Mesendoderm (in vitro differentiated cells): ENCODE measurements at places on chromosomes 13 and 19.

DNA sequence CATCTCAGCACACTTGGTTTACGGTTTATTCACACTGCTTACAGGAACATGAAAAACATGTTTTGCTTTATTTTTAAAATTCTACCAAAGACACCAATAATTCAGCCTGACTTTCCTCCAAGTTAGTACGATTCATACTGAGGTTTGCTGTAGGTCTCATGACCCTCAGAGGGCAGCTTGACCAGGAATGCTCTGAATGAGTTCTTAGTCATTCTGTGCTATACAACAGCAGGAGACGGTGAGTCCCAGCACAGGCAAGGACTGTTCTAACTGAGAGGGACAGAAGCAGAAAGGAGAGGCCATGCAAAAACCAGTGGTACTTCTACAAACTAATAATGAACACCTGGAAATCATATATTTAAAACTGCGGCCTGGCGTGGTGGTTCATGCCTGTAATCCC lies 6.4 kb downstream of the GRTP1 start:
- no peak for DNase-seq

DNA sequence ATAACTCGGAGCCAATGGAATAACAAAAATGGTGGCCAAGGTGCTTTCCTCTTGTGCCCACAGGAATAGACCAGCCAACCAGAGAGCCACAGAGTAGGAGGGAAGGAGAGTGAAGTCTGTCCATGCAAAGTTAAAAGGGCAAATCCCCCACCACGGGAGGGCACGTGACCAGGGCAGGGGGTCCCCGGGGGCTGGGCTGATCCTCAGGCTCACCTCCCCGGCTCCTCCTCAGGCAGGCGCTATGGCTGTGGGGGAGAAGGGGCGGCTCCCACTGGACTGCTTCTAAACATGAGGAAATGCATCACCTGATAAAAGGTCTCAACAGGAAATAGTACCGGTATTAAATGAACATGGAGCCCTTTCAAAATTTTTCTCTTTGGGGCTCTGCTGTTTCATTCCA lies 73.2 kb upstream of the SLC15A1 start:
- DNase-seq = peak; percentile 22

- DNase-seq = peak; percentile 48
Observed at GRCh38 chr13:72638059-72638815, 89.2 kb downstream of the MZT1 start.

DNA sequence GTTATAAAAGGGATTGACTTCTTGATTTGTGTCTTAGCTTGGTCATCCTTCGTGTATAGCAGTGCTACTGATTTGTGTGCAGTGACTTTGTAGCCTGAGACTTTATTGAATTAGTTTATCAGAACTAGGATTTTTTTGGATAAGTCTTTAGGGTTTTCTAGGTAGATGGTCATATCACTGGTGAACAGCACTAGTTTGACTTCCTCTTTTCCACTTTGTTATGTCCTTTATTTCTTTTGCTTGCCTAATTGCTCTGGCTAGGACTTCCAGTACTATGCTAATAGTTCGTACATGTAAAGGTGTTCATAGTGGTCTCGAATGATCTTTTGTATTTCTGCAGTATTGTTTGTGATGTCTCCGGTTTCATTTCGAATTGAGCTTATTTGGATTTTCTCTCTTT lies 145.4 kb downstream of the DNAJC3 start:
- DNase-seq = no peak

DNA sequence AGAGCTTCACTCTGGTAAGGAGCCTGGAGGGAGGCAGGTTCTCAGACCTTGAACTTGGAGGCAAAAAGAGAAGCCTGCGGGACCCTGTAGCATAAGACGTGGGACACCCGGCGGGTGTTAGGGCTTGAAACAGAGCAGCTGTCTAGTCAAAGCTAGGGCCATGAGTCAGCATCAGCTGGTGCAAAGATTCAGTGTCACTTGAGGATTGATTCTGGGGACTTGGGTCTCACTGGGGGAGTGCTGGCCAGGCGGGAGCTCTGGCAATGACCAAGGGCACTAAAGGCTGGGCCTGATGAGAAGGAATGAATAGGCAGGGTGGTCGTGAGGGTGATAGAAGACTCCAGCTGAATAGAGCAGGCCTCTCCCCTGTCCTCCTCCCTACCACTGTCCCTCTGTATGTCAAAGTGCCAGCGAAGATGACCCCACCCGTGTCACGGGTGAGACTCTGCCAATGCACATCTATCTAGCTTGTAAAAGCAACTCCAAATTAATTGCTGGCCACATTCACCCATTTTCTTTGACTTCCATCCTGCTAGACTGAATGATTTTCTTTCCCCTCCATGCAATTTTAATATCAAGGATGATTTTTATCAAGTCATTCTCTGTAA lies 97.1 kb downstream of the MBNL2 start:
- no peak for DNase-seq

DNA sequence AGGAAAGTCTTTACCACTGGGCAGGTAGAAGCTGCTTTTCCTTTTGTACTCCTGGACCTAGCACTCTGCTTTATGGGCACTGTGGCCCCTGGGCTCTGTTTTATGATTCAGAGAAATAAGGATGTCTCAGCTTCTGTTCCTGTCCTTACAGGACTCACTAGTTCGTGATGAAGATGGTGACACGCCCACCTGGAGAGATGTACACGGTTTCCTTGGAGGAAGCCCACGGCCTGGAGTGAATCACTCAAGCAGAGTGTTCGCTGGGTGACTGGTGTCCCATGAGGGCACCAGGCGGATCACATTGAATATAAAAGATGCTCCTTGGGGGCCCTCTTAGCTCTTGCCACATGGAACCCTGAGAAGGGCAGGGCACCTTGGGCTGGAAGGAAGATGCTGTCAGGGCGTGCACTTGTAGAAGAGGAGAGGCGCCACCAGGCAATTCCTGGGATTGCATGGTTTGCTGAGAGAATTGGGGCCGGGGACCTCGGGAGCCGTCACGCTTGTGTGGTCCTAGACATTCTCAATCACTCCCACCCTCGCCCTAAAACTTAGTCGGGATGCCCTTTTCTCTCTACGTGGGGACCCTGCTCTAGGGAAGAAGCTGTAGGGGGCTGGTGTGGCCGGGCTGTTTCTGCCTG lies 202.6 kb downstream of the TSHZ3 start:
- DNase-seq = no peak

DNA sequence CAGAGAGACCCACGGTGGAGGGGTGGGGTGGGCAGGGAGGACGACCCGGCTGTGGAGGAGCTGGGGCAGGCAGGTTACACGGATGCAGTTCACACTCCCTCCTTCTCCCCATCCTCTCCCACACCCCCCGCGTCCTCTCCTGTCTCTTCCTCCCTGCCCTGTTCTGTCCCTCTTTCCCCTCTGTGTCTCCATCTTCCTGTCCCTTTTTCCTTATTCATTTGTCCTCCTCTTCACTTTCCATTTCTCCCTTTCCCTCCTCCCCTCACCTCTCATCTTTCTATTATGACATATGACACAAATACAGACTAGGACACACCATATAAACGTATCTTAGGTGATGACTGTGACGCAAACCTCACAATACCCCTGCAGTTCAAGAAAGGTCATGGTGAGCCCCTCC lies 96.6 kb downstream of the SCGB2B2 start:
- DNase-seq = no peak

GRCh38 chr13:42803563-42804204 lies 22.3 kb downstream of the FAM216B start:
- DNase-seq = no peak

GRCh38 chr13:48156466-48156865 lies 61.6 kb upstream of the MED4 start:
- DNase-seq = peak; percentile 37

- DNase-seq = peak; percentile 71
Observed at GRCh38 chr13:61727767-61728166, 312.1 kb upstream of the PCDH20 start.

- DNase-seq = no peak
Observed at GRCh38 chr13:45228002-45228401, 27.2 kb upstream of the KCTD4 start.

DNA sequence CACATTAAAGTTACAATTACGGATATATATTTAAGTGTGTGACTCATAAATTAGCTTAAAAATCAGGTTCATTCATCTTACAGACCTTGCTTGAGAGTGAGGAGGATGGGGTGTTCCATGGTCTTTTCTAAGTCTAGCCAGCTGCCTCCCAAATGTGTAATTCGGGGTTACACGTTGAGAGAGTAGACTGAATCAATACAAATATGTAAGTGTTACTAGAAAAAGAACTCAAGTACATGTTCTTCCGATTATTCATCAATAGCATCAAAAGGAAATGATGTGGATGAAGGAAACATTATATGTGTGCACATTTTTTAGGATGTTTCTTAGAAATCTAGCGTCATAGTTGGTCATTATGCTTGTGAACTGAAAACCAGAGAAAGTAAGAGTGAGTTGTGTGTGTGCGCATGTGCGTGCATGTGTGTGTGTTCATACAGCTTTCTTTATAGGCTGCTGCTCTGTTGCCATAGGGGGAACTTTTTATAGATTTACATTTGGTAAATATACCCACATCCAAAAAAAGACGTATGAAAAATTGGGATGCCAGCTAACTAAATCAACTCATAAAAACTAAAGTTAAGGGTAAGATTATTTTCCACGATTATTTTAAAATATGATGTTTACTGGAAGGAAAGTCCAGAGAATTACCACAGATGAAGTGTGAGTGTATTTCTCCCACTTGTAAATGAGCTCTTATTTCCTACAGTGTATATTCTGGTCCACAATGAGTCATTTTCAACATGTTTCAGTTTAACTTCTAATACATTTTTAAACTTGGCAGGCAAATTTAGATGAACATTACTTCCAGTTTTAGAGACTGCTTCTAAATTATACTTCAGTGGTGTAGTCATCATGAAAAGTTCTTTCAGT lies 82.4 kb downstream of the PIBF1 start:
- DNase-seq = no peak

DNA sequence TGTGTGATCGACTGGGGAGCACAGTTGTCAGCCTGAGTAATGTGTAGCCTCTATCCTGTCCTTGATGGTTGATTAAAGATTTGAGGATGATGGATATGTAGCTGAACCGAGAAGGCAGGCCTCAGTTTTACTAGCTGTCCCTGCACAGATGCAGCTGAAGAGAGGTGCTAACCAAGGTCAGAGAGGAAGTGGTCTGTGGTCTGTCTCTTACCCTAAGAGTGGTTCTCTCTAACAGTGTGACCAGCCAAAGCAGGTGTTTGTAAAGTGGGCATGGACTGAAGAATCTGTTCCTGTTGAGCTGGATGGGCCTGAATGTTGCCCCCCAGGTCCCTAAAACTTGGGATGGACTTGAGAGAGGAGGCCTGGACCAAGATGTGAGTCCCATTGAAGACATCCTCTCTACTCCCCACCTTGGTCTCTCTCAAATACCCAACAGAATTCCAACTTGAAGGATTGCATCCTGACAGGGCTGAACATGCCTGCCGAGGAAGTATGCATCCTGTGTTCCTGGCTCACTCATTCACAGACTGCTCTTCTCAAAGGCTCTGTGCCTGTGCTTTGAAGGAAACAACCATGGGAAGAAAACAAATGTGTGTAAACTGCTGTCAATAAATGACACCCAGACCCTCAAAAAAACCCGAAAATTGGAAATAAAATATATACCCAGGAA lies 223.8 kb downstream of the MAB21L1 start:
- no peak for DNase-seq

- no peak for DNase-seq
Observed at GRCh38 chr19:45895519-45895972, 6.9 kb downstream of the MYPOP start.

- DNase-seq = no peak
Observed at GRCh38 chr13:30629527-30629926, 11.8 kb downstream of the USPL1 start.

DNA sequence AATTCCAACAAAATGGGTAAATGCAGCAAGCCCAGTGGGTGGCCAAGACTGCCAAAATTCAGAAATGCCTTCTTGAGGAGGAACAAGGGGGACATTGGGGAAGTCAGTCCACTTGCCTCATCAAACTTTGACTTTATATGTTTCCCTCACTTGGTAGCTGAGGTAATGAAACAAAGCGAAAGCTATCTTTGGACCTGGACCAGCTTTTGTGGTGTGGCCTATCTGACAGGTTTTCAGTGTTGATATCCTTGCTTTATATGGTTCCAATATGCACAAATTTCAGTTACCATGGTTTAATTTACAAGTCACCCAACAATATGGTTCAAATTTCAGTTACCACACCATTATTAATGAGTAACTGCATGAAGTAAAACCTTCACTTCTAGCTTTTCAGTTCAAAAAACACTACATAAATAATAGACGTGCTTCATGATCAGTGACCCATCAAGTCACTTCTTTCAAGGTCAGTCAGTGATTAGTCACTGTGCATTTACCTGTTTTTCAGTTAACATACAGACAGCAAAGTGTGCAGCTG lies 17.7 kb upstream of the POU4F1 start:
- no peak for DNase-seq

GRCh38 chr19:37136111-37136510 lies 36.4 kb downstream of the ZNF585A start:
- DNase-seq = no peak

GRCh38 chr13:94248454-94249228 lies 230.8 kb downstream of the DCT start:
- DNase-seq = peak; percentile 44

GRCh38 chr13:114118511-114119123 lies 13.8 kb downstream of the RASA3 start:
- DNase-seq = no peak

GRCh38 chr13:97367016-97367822 lies 66.8 kb upstream of the RAP2A start:
- DNase-seq = peak; percentile 75
